ENCODE measurements at places on chromosomes 1 and 21.

- DNase-seq, result no peak
These were observed 32.0 kb downstream of the C1orf21 start for GRCh38 chr1:184418652-184419349.

DNA sequence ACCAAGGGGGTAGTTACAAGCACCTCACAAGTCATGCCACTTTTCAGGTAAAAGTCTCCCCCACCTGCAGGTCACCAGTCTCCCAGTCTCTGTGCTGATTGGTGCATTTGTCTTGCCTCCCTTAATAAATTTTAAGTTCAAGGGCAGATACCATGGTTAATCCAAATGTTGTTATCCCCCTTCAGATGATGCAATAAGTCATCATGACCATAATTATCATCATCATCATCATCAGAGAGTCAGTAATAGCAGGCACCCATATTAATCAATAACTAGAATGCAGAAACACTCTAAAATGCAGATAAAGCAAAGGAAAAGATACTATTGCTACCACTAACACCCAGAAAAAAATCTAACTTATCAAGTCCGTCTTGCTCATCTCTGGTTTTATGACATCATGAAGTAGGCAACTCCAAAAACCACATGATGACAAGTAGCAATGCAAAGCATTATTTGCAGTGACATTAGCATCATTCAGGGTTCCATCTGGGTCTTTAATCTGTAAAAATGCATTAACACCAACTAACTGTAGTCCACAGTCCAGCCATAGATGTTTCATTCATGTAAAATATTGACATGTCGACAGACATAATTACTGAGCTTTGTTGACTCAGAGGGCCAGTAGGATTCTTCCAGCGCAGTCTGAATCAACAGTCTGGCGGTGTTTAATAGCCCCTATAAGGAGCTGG lies 492.0 kb upstream of the RUNX1 start:
- no peak for DNase-seq

GRCh38 chr1:195251900-195252299 lies 1356.3 kb downstream of the KCNT2 start:
- no peak for DNase-seq

DNA sequence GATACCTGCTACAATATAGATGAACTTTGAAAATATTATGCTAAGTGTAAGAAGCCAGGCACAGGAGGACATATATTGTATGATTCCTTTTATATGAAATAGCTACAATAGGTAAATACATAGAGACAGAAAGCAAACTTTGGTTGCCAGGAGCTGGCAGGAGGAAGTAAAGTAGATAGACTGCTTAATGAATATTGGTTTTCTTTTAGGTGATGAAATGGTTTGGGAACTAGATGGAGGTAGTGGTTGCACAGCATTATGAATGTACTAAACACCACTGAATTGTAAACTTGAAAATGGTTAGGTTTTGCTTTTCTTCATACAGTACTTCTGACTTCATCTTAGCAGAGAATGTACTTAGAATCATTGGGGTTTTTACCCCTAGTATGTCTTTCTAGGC lies 21.5 kb downstream of the ABCB10 start:
- no peak for DNase-seq

DNA sequence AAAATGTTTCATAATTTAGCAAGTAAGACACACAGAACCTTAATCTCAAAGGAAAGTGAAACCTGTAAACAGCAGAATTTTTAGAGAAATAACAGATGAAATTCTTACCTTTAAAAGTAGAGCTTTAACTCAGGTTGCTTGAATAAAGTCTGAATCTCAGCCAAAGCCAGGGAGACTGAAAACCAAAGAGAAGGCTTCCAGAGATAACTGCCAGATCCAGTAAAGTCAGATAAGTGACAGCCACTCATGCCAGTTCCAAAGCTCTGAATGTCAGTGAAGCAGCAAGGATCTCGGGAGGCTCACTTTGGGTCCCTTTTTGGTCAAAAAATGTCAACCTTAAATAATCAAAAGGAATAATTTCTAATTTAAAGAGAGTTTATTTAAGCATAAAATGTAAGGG lies 199.9 kb upstream of the CHRM3 start:
- no peak for DNase-seq

GRCh38 chr1:109582021-109582420 lies 33.6 kb downstream of the GNAI3 start:
- no peak for DNase-seq

GRCh38 chr1:245776694-245777332 lies 622.0 kb downstream of the KIF26B start:
- no peak for DNase-seq

GRCh38 chr1:59706303-59706599 lies 108.5 kb upstream of the HOOK1 start:
- DNase-seq, result no peak

- DNase-seq, result no peak
These were observed 37.4 kb downstream of the DENND1B start for GRCh38 chr1:197737916-197738315.

DNA sequence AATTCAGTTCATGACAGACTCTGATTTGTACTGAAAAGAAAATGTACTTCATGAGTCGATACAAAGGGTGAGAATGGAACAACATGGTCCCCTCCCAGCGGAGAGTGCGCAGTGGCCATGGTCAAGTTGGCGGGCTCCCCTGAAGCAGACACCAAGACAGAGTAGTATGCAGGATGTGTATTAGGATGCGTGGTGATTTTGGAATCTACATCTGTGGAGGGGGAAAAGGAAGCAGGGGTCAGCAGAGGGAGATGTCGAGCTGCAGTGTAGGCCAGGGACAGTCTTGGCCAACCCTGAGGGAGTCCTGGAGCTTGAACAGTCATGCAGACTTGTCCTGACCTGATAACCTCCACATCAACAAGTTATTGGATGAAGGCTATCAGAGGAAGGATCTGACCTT lies 481.0 kb downstream of the OMA1 start:
- no peak for DNase-seq

DNA sequence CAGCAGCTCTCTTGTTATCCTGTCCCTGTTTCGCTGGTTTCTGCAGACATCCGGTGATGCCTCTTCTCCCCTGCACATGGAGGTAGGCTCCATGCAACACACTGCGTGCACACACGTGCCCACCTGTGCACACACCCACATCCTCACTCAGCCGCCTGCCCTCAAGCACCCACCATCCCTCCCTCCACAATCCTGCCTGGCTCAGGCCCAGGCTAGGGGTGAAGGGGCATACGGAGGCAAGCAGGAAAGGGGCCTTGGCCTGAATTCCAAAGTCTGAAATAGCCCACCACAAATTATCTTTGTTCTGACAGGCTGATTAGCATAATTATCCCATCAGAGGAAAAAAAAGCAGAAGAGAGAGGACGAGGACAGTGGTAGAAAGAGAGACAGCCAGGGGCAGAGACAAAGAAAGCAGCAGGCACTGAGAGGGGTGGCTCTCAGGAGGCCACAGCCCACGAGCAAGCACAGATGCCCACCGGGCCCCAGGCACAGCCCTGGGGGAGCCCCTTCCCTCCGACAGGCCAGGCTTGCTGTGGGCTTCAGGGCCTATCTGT lies 73.2 kb downstream of the GRIK3 start:
- DNase-seq, result no peak

GRCh38 chr1:177024623-177025022 lies 139.9 kb downstream of the ASTN1 start:
- no peak for DNase-seq

DNA sequence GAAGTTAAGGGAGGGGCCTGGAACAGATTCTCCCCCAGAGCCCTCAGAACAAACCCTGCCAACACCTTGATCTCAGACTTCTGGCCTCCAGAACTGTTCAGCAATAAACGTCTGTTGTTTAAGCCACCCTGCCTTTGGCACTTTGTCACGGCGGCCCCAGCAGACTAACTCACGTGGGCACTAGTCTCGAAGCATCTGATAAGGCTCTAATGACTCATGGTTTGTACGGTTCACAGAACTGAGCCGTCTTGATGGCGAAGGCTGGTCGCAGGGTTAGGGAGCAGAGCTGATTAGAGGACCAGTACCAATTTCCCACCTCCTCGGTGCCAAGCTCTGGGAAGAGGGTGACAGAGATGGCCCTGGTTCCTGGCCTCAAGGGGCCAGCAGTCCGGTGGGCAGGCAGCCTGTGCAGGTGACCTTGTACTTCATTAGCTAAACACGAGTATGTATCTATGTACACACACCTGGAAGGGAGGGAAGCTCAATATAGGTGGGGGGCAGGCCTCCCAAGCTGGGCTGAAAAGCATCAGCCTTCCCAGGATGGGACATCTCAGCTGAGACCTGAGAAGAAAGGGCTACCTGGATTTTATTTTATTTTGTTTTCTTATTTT lies 112.8 kb downstream of the MRPS6 start:
- no peak for DNase-seq

DNA sequence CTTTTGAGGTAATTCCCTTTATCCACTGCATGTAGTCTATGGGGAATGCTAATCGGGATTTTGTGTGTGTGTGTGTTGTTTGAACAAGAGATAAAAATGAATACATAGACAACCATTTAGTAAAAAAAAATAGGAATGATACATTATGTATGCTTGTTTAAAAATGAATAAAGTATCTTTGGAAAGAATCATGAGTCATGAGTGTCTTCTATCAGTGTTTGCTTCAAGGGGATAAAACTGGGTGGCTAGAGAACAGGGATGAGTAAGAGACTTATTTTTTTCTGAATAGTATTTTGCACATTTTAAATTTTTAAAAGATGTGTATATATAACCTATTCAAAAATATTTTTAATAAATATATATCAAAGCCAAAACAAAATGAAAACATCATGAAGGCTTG lies 839.4 kb upstream of the ADGRL4 start:
- peak; percentile 45 for DNase-seq

GRCh38 chr1:169146576-169147214 lies 40.2 kb downstream of the ATP1B1 start:
- DNase-seq, result no peak

DNA sequence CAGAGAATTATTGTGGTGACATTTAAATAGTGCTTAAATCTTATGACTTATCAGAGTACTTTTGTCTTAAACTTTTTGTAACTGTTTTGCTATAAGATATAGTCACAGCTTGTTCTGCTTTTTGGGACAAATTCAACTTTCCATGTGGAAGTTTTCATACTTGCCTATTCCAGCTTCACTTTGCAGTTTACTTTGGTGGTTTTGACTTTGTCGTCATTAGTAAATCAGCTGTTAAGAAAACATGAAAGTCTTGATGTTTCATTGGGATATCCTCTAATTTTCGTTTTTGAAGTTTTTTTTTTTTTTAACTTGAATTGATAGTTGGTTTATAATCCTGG lies 31.3 kb downstream of the SDCCAG8 start:
- no peak for DNase-seq

DNA sequence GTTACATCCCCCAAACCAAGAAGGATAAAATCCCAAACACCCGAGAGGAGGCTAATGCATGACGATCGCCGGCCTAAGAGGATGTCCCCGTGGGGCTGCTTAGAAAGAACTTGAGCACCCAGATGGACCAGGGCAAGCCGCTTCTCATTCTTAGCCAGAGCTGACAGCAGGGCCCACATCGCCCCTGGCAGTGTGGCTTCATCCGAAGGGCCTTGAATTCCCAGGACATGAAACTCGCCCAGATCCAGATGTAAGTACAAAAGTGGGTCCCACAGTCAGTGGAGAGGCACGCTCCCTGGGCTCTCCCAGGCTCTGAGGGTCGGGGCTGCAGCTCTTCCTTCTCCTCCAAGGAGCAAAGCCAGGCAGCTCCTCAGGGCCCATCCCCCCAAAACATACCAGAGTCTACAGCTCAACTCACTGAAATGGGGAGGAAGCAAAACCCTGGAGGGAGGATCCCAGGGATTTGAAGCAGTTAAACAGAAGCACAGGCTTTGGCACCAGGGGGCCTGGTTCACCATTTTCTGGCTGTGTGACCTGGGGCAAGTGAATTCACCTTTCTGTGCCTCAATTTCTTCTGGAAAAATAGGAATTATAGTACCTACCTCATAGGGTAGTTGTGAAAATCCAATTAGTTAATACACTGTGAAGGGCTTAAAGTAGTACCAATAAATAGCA lies 85.6 kb downstream of the MAN1C1 start:
- peak; percentile 39 for DNase-seq

DNA sequence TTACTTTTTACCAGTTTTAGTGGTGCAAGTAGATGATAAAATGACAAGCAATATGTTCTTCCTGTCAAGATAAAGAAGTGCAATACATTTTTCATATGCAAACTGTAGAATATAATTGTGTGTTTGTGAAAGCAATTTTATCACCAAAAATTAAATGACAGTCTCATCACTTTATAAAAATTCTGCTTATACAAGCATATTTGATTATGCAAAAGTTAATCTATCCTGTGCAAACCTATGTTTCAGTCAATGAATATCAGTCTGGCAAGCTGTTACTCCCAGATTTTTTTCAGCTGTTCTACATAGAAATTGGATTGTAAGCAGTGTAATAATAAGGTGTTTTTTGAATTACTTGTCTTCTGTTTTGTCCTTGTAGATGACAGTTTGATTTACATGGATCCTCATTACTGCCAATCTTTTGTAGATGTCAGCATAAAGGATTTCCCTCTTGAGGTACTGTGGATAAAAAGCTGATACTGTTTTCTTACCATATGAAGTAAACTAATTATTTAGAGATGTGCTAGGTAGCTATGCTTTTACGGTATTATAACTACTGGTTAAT lies 50.5 kb downstream of the ATG4C start:
- no peak for DNase-seq

- peak; percentile 51 for DNase-seq
These were observed 31.9 kb downstream of the NGF start for GRCh38 chr1:115306146-115306545.

DNA sequence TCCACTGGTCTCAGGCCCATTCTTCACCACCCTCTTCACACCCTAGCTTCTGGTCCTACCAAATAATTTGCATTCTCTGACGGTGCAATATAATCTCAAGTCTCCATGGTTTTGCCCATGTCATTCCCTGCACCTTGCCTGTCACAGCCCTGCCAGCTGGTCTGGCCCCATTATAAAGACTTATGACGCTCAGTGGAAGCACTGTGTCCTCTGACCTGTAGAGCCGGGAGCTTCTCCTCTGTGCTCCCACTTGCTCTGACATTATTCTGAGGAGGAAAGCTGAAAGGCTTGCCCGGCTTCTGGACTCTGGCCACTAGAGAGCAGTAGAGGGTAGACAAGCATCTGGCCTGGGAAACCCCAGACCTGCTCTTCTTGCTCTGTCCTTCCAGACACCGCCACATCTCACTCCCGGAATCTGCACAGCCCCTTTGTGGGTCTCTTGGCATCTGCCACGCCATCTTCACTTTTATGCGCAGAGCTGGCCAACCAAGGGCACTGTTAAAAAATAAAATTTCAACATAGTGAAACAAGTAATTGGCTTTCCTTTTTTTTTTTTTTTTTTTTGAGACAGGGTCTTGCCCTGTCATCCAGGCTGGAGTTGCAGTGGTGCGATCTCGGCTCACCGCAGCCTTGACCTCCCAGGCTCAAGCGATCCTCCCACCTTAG lies 44.4 kb downstream of the NENF start:
- peak; percentile 82 for DNase-seq
